Bronchial epithelial cell (primary cell): ENCODE measurements at places on chromosomes 2 and 18. TPM values are rescaled to one million over a fixed set of nuclear protein-coding genes. Genes with fewer than 3 reads are reported as not detected.

Gene PTPRN
- total RNA-seq, result 0.13 and 1.3 TPM in 2 replicates

Gene EHBP1
- total RNA-seq, result 125 and 132 TPM in 2 replicates

Gene G6PC2
- total RNA-seq, result not detected in 2 replicates

Gene KCNK3
- not detected in 2 replicates for total RNA-seq

Gene CSRNP3
- 0.26 and 0.38 TPM in 2 replicates for total RNA-seq

Gene PLCD4
- total RNA-seq, result 0.53 and 1.2 TPM in 2 replicates

Gene HOXD12
- not detected in 2 replicates for total RNA-seq

Gene RNU2-63P
- 26.9 TPM in 1 of 2 replicates, not detected in the other for total RNA-seq

Gene NMS
- total RNA-seq, result not detected in 2 replicates

Gene EVX2
- total RNA-seq, result not detected in 2 replicates

Gene C2orf66
- under 0.01 and 0.38 TPM in 2 replicates for total RNA-seq

Gene CIB4
- not detected in 2 replicates for total RNA-seq

Gene TRAPPC8
- 37.4 and 37.9 TPM in 2 replicates for total RNA-seq

Gene PLGLB1
- 0.13 and 0.26 TPM in 2 replicates for total RNA-seq
